ENCODE measurements at places on chromosomes 1 and 21. TPM values are rescaled to one million over a fixed set of nuclear protein-coding genes. Genes with fewer than 3 reads are reported as not detected.

DNA sequence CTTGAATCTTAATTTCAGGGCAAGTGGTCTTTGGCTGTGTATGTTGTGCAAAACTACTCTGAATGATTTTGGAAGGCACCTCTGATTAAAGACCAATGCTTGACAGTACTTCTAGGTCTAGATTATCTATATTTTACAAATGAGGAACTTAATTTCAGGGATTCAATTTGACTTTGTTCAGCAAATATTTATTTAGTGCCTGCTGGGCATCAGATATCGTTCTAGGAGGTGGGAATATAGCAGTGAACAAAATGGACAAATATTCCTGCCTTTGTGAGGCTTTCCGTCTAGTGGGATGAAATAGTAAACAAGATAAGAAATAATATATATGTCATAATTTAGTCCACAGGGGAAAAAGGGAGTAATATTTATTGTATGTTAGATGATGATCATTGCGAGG lies 4.7 kb downstream of the ZNF326 start:
- DNase-seq, result no peak

- DNase-seq, result peak; percentile 83
Measured at GRCh38 chr1:36123356-36123755, 1.7 kb downstream of the COL8A2 start.

GRCh38 chr1:107162745-107163144 lies 21.9 kb downstream of the NTNG1 start:
- DNase-seq, result no peak

The TEDDM1 gene
- not detected for total RNA-seq

The ODF2L gene
- total RNA-seq, result 5.1 TPM

The KRTAP10-5 gene
- total RNA-seq, result not detected

The DEPDC1 gene
- total RNA-seq, result 0.43 TPM

GRCh38 chr1:183586455-183586854 lies 3.8 kb downstream of the NCF2 start:
- DNase-seq, result no peak

DNA sequence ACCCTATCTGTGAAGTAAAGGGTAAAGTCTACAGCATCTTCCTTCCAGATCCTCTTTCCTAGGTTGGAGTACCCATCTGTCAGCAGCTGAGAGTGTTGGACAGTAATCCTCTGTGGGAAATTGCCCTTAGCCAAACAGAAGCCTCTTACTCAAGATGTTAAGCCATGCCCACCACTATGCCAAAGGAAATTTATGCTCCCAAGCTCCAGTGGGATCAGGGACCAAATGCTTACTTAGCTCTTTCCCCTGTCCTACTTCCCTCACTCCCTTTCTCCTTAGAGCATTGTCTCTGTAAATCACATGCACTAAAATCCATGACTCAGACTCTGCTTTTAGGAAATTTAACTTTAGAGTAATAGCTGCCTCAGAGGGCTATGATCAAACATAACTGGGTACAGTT lies 254.0 kb downstream of the BRINP2 start:
- no peak for DNase-seq

DNA sequence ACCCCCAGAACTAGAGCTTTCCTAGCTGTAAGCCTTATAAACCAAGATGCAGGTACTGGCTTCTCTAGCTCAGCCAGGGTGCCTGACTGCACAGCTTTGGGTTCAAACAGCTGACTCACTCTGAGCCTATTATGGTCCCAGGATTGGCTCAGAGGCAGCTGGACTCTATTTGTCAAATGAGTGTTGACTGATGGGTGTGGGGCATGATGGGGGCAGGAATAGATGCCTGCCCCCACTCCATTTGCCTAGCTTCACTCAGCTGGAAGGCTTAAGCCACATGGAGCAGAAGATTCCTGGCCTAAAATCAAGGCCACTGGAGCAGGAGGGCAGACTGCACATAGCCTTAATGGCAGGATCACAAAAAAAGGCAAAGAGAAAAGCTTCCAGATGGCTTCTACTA lies 90.5 kb downstream of the PIK3R3 start:
- DNase-seq, result no peak
